Pulmonary artery endothelial cell (primary cell): ENCODE measurements at places on chromosomes 2 and 18.

GRCh38 chr2:66334237-66335029 is 100.5 kb upstream of the MEIS1 start:
- no peak for DNase-seq

GRCh38 chr2:226155093-226155875 is 644.3 kb downstream of the IRS1 start:
- no peak for DNase-seq

- DNase-seq: no peak
These were observed 806.7 kb upstream of the CHAC2 start for GRCh38 chr2:52960881-52961280.

- no peak for DNase-seq
These were observed 18.2 kb downstream of the SAG start for GRCh38 chr2:233325814-233326213.

DNA sequence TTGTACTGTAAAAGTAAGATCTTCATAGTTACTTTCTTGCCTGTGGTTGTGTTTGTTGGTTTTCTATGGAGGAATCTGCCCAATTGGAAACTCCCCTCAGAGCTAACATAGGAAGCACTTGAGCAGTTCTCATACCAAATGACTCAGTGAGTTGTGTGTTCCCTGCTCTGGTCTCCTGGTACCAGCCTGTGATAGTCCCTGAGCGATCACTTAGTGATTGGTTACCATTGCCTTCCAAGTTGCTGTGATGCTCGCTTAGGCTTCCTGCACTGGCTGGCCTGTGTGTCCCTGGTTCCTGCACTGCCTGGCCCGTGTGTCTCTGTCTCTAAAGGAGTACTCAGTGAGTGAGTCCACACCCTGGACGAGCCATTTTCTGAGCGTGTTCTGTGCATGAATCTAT is 133.0 kb downstream of the MAP4K4 start:
- no peak for DNase-seq

GRCh38 chr18:21958707-21959450 is 210.5 kb upstream of the GATA6 start:
- DNase-seq: no peak

- no peak for DNase-seq
These were observed 121.0 kb downstream of the SMAD2 start for GRCh38 chr18:47809420-47809819.
